ENCODE measurements at places on chromosomes 16 and 17.

DNA sequence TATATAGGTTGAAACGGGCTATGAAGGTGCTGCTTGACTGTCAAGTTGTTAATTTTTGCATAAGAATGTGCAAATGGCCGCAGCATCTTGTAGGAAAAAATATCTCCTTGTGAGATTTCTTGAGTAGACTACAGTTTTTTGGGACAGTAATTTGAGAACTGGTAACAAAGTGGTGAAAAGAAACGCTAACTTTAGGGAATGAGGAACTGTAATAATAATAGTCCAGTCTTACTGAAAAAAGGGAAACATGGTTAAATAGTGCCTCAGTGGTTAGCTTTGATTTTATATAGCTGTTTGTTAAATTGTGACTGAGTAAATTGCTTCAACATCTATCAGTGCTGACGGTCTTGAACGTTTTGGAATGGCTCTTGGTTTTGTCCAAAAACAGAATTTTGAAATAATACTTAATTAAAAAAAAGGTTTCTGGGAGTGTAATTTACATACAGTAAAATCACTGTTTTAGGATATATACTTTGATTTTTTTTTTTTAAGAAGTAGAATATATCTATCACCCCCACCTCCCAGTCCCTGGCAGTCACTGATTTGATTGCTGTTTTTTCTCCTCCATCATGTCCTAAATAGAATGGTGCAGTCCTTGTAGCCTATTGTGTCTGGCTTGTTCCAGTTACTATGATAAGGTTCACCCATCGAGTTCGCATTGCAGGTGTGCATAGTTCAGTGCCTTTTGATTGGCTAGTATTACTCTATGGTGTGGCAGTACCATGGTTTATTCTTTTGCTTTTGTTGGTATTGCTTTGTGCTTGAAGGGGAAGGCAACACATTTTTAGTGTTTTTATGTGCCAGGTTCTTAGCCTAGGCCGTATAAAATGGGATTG, 2.8 kb downstream of the HAPSTR1 start:
- DNase-seq = no peak

DNA sequence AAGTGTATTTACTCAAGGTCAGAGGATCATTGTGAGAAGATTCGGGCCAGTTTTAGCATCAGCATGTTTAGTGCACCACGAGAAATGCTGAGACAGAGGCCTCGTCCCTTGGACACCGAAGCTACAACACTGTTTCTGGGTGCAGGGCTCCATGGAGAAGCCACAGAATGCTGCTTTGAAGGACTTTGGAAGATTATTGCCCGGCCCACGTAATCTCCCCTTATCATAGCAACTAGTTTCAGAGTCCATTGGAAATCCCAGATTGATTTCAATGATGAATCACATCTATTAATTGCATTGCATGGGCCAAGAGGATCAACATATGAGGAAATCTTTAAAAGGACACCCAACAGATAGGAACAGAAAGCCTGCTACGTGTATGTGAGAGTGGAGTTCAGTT, 156.0 kb downstream of the MAF start:
- DNase-seq = no peak

GRCh38 chr16:1997494-1998359, 8.0 kb downstream of the SYNGR3 start:
- DNase-seq = no peak

DNA sequence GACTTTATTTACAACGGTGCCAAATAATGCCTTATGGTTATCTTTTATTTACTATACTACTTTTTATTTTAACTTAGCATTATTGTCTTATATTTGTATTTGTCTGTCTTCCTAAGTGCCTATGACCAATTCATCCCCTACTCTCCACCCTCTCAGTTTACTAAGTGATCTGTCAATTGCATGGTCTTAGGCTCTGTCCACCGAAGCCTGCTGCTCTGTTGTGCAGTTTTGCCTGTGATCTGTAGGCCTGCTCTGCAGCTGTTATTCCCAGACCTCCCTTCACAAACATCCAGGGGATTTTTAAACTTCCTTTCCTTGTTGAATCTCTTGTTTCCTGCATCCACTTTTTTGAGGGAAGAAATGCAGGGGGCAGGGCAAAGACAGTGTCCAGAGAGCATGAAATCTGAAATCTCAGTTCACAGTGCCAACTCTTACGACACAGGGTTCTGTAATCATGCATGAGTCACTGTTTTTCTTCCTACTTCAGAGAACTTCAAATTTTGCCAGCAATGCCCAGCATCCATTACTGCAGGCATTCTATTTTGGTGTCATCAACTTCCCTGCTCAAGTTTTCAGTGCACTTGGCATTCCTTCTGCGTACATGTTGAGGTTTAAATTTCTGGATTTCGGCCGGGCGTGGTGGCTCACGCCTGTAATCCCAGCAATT, 11.4 kb downstream of the SLFN5 start:
- peak; percentile 52 for DNase-seq

- no peak for DNase-seq
Observed at GRCh38 chr17:45341533-45342158, 24.8 kb upstream of the MAP3K14 start.

- no peak for DNase-seq
Observed at GRCh38 chr17:12842936-12843335, 53.6 kb downstream of the ARHGAP44 start.

- DNase-seq = no peak
Observed at GRCh38 chr17:65171752-65172151, 34.6 kb downstream of the RGS9 start.

DNA sequence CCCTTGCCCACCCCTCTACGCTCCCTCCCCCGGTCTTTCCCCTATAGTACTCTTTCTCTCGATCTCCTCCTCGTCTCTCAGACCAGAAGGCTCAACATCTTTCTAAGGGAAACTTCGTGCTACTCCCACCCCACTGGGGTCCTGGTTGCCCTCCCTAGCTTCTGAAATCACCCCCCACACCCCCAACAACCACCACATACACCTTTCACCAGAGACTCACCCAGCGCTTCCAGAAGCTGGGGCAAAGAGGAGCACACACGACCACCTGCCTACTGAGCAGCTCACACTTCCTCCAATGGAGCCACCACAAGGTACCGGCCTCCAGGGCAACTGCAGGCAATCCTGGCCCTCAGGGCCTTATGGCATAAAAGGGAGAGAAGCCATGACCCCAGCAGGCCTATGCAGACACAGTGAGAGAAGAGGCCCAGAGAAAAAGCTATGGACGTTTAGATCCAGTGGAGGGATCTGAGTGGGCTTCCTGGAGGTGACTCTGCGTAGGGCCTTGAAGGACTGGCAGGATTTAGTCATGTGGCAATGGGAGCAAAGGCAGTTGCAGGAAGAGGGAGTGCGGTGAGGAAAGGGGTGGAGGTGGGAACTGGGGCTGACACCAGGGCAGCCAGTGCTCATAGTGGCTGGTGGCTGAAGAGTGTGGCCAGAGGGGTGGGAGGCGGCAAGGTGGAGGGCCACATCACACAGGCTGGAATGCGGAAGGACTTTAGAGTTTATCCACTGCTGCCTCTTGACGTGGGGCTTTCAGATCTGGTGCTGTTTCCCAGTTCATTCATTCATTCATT, 12.1 kb upstream of the TMEM92 start:
- no peak for DNase-seq

GRCh38 chr17:47810200-47810821, 11.3 kb downstream of the OSBPL7 start:
- DNase-seq = no peak

DNA sequence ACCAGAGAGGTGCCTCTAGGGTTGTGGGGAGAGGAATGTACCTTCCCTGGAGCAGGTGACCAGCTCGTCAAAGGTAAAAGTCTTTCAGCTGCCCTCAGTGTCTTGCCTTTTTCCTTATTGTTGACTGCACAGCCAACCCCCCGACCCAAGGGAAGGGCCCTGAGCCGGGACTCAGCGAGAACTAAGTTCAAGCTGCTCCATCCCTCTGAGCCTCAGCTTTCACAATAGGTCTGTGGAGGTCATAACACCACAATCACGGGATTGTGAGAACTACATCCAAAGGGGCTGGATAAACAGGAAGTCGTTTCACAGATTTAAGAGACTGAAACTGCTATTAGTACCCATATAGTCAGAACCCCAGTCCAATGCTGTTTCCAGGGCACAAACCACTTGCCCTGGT, 2.6 kb upstream of the KRT36 start:
- no peak for DNase-seq

GRCh38 chr17:15335446-15335845, 6.0 kb downstream of the TEKT3 start:
- no peak for DNase-seq

- no peak for DNase-seq
Observed at GRCh38 chr17:81027591-81028505, 7.1 kb upstream of the BAIAP2 start.

GRCh38 chr16:82063456-82064082, 28.5 kb downstream of the HSD17B2 start:
- DNase-seq = no peak

- peak; percentile 9 for DNase-seq
Observed at GRCh38 chr17:44438636-44439035, 49.2 kb upstream of the ITGA2B start.

DNA sequence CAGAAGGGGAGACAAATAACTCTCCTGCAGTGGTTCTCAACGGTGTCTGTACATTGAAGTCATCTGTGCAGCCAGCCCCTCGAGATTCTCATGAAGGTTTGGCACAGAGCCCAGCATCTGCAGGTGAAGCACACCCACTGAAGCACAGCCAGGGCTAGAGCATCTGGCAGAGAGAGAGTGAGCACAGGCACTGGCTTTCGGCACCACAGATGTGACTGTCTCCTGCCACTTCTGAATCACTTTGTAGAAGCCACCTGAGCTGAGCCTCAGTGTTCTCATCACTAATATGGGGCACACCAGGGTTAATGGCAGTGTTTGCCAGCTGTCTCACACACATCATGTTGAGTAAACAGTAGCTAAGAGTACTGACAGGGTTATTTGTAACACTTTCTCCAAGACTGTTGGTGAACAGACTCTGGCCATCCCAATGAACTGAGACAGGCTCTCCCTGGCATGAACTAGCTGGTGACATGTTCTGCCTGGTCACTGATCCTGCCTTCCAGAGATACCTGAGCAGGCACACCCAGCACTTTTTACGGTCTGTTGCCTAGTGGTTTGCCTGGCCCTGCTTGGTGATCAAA, 10.9 kb downstream of the HSPB9 start:
- DNase-seq = no peak

DNA sequence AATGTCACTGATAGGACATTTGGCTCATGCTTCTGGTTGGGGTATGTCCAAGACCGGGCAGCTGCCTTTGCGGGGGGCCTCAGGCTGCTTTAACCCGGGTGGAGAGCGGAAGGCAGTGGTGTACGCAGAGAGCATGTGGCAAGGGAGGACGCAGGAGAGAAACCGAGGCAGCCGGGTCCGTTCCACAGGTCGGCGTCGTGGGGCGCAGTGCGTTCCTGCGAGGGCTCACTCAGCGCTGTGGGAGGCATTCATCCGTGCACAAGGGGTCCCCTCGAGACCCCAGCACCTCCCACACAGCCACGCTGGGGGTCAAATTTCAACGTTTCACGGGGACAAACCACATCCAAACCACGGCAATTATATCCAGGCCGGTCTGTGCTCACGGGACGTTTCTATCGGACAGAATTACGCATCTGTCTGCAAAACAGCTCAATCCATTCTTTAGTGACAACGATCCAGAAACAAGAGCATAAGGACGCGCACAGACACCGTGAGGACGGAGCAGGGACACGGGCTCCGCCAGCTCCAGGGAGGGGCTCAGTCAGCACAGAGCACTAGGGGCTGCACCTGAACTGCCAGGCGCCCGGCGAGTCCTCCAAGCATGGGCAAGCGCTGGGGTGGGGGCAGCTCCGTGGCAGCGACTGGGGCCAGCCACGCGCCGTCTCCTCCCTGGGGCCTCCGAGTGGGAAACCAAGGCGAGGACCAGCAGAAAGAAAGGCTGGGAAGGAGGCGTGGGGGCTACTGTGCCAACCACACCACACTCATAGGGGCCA, 108.4 kb upstream of the METRNL start:
- no peak for DNase-seq

GRCh38 chr16:85735225-85735635, 15.7 kb downstream of the C16orf74 start:
- DNase-seq = no peak

DNA sequence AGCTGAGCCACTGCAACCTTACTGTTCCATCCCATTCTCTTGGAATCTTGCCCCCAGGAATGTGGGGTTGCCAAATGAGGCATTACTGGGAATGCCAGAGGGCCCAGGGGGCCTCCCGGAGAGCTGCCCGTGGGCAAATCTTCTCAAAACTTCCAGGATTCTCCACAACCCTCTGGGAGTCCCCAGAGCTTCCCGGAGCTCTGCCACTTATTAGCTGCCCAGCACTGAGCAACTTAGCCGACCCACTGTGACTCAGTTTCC, 306.0 kb downstream of the FOXL1 start:
- no peak for DNase-seq

GRCh38 chr17:79670537-79671084, 59.8 kb upstream of the RBFOX3 start:
- DNase-seq = no peak

GRCh38 chr17:39094607-39095308, 56.7 kb downstream of the PLXDC1 start:
- DNase-seq = no peak

DNA sequence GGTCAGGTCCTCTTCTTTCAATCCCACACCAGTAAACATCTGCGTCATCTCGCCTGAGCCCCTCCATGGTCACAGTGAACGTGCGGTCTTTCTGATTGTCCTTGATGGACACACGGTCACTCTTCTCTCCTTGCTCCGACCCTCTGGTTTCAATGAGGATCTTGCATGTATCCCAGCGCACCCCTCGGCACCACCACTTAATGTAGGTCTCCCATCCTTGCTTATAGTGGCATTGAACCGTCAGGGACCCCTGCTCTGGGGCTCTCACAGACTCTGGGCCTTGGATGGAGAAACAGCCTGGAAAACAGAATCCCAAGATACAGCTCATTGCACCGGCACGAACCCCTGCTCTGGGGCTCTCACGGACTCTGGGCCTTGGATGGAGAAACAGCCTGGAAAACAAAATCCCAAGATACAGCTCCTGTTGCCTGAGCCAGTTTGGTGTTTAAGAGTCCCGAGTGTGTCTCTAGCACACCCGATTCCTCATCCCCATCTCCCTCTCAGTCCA, 5.4 kb downstream of the CD300LB start:
- no peak for DNase-seq

GRCh38 chr17:40038882-40039513, 15.2 kb downstream of the MED24 start:
- DNase-seq = peak; percentile 90

GRCh38 chr17:63995626-63996025, 2.5 kb upstream of the PRR29 start:
- no peak for DNase-seq

DNA sequence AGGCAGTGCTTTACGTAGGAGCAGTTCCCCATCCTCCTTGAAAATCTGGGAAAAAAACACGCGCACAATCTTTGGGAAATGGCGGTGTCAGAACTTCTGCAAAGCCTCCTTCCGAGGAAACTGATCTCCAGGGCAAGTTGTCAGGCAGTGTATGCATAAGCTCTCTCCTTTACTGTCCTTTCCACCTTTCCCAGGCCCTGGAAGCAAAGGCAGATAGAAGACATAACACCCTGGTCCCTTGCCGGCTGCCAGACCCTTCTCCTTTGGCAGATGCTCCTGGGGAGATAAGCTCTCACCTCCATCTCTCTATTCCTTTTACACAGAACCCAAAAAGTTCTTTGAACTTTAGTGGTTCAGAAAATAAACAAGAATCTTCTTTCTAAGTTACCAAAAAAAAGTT, 12.4 kb downstream of the TOB1 start:
- DNase-seq = no peak

GRCh38 chr16:5851393-5851982, 753.9 kb upstream of the EEF2KMT start:
- DNase-seq = no peak

GRCh38 chr17:3910420-3911270, 5.6 kb downstream of the P2RX1 start:
- no peak for DNase-seq

Data from muscle of arm (tissue), 14 donors.